ENCODE measurements at places on chromosomes 1 and 21.

DNA sequence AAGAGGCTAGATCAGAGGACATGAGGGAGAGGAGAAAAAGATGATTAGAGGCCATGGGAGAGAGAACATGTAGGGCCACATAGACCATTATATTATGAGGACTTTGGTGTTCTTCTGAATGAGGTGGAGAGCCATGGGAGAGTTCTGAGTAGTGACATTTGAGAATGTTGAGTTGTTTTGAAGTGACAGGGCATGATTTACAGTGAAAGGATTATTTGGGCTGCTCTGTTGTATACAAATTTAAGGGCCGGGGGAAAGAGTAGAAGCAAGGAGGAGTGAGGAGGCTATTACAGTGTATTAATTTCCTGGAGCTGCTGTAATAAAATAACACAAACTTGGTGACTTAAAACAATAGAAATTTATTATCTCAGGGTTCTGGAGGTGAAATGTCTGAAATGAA is 102.5 kb upstream of the RGS4 start:
- DNase-seq, result no peak

DNA sequence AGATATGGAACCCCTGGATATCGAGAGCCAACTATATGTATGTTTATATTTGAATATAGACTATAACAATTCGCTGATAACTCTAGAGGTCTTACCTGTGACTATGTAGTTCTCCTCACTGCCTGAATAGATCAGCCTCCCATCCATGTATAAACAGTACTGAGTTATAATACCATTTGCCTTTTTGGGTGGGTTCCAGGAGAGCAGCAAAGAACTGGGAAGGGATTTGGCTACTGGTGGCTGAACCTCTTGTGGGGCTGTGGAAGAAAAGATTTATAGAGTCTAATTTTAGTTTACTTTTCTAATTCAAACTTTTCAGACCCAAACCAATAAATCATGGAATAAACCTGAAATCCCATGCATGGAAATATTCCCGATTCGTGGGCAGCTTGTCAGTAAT is 376.9 kb downstream of the USH2A start:
- DNase-seq, result no peak

DNA sequence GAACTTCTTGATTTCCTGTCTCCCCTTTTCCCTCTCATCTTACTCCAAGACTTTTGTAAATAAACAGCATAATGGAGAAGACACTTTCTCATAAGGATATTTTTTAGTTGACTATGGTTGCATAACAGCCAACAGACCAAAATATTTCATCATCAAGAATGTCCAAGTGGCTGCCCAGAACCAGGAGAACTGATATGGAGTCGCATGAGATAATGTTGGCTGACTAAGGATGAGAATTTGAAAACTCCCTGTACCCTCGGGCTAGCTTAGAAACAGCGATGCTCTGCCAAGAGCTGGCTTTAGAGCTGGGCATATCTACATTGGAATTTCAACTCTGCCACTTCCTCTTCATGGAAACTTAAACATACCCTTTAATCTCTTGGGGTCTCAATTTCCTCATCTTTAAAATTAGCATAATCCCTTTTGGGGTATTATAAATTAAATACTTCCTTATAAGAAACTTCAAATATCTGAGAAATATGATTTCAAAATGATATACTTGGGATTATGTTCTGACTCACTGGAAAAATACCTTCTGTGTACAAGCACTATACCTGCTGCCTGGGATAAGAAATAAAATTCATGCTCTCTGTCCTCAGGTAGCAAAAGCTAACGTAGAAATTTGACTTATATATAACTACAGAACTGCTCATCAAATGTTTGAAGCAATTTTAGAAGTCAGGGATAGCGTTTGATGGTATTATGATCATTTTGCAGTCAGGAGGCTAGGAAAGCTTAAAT is 777.3 kb downstream of the LTN1 start:
- peak; percentile 84 for DNase-seq

DNA sequence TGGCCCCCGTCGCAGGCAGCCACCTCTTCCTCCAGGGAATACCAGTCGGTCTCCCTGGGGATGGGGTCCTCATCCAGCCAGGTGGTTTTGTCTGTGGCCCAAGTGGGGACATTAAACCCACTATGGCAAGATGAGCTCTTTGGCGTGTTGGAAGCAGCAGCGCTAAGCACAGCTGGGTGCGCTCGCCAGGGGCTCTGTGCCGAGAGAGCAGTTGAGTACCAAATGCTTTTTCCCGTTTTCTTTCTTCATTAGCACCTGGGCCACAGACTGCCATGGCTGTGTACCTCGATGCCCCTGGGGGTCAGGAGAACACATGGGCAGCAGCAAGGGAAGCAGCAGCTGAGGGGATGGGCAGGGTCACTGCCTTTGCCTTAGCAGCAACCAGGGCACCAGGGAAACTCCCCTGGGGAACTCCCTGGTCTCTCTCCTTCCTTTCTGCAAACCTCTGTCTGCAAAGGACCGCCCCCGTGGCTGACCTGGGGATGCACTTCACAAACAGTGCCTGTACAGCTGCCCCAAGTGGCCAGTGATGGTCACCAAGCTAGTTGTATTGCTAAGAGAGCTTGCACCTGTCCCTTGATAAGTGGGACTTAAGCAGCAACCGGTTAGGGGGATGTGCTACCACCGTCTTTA is 31.1 kb downstream of the EDARADD start:
- no peak for DNase-seq

DNA sequence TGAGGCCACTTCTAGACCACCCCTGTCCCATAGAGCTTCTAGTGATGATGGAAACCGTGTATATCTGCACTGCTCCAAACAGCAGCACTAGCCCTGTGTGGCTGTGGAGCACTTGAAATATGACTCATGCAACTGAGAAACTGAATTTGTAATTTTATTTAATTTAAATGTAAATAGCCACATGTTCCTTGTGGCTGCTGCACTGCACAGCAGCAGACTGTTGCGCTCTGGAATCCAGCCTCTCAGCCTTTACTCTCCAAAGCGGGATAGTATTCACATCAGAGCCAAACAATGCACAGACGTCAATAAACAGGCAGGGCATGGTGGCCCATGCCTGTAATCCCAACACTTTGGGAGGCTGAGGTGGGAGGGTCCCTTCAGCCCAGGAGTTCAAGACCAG is 12.0 kb downstream of the CAPN2 start:
- DNase-seq, result peak; percentile 52

- no peak for DNase-seq
These were observed 44.4 kb upstream of the BMP8A start for GRCh38 chr1:39446986-39447567.

GRCh38 chr1:18160290-18160942 is 52.8 kb downstream of the IGSF21 start:
- no peak for DNase-seq

DNA sequence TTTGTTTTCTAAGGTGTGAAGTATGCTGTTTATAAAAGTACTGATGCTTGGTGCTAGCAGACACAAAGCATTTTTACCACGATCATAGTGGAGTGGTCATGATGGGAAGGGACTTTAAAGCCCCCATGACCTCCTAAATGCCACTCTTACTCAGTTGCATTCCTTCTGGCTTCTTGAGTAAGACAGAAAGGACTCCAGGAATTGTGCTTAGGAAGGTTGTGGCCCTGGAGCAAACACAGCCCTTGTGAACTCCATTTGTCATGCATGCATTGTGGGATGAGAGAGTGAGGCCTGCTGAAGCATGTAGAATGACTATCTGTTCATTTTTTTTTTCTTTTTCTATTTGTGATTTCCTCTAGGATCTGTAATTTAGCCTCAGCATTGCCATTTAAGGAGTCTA is 34.2 kb downstream of the AK5 start:
- no peak for DNase-seq

GRCh38 chr1:217244971-217245370 is 385.9 kb downstream of the GPATCH2 start:
- DNase-seq, result no peak

GRCh38 chr1:150563340-150564038 is 14.3 kb downstream of the ADAMTSL4 start:
- DNase-seq, result peak; percentile 31

- no peak for DNase-seq
These were observed 49.1 kb downstream of the TRABD2B start for GRCh38 chr1:47948126-47948525.

DNA sequence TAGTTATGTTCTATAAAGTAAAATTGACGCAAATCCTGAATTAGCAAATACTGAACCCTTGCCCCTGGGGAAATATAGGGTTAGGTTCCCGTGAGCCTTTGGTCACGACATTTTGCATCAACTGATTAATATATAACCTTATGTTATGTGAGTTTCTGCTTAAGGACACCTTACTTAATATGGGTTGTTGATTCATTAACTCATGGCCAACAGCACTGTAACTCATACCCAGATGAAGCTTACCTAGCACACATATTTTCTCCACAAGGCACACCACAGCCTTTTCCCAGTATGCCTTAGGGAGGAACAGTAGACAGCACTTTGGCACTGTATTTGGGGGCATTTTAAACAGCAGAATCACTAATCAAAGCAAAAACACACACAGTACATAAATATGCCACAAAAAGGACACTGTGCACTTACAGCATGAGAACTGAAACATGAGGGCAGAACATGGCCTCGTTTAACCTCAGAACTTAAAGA is 15.1 kb downstream of the INAVA start:
- no peak for DNase-seq

GRCh38 chr1:150173141-150173585 is 23.4 kb downstream of the PLEKHO1 start:
- no peak for DNase-seq

- DNase-seq, result no peak
These were observed at the start of gene FLG2 for GRCh38 chr1:152359906-152360305. FLG2 (minus strand) TSS chr1:152360006; CDS start chr1:152358884, 1,122 bp downstream.

GRCh38 chr1:40064797-40065499 is 24.4 kb downstream of the CAP1 start:
- no peak for DNase-seq

GRCh38 chr1:90724361-90724760 is 7.3 kb upstream of the BARHL2 start:
- DNase-seq, result no peak

DNA sequence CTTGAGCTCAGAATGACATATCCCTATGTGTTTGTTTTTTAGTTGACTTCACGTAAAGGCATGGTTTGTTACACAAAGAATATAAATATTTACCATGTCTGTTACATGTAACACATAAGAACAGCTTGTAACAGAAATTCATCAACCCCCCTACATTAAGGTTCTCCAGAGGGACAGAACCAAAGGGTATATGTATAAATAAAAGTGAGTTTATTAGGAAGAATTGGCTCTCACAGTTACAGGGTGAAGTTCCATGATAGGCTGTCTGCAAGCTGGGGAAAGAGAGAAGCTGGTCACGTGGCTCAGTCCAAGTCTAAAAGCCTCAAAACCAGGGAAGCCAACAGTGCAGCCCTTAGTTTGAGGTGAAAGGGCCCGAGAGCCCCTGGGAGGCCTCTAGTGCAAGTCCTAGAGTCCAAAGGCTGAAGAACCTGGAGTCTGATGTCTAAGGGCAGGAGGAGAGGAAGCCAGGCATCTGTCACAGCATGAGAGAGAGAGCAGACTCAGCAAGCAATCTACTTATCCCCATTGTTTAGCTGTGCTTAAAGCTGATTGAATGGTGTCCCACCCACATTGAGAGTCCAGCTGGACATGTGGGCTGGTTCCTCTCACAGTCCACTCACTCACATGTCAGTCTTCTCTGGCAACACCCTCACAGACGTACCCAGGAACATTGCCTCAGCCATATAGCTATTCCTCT is 15.8 kb downstream of the THRAP3 start:
- DNase-seq, result no peak

Data from fibroblast of gingiva (primary cell).